ENCODE measurements at places on chromosomes 7 and 10. TPM values are rescaled to one million over a fixed set of nuclear protein-coding genes. Genes with fewer than 3 reads are reported as not detected.

- peaks cover 18% of the 10 kb centered on the region for H3K27me3 ChIP-seq
- no peak for DNase-seq
- no peaks in the 10 kb centered on the region for H3K4me1 ChIP-seq
Observed at GRCh38 chr10:35942057-35942456, 300.0 kb upstream of the FZD8 start.

DNA sequence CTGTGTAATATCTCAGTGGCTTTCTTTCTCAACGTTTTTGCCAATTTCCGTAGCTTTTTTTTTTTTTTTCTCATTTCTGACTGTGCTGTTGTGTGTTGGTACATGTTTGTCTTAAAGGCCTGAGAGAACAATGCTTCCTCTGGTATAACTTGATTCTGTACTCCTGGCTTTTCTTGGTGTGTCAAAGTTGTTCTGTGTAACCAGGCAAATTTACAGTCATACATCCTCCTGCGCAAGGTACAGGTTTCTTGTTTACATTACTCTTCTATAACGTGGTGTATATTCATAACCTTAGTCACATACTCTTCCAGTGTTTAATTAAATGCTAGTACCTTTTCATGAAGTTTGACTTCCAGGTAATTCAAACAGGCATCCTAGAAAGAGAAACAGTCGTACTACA lies 8.3 kb upstream of the ARHGAP12 start:
- peak overlapping the region; percentile 9 for H3K27ac ChIP-seq
- DNase-seq = no peak
- H3K27me3 ChIP-seq = no peaks in the 10 kb centered on the region
- H3K4me3 ChIP-seq = no peak overlapping the region
- H3K4me1 ChIP-seq = peaks cover 38% of the 10 kb centered on the region

GRCh38 chr7:137276189-137276588 lies 67.3 kb downstream of the PTN start:
- H3K27me3 ChIP-seq = no peaks in the 10 kb centered on the region
- H3K27ac ChIP-seq = no peak overlapping the region
- H3K4me1 ChIP-seq = no peaks in the 10 kb centered on the region
- H3K36me3 ChIP-seq = no peaks in the 10 kb centered on the region
- no peak for DNase-seq

GRCh38 chr10:117152668-117153067 lies 14.6 kb upstream of the VAX1 start:
- no peaks in the 10 kb centered on the region for H3K4me1 ChIP-seq
- no peak for DNase-seq
- no peak overlapping the region for H3K4me3 ChIP-seq
- no peaks in the 10 kb centered on the region for H3K36me3 ChIP-seq

Gene FFAR4
- total RNA-seq = not detected

Gene IRF5
- total RNA-seq = not detected

Gene STEAP4
- total RNA-seq = not detected
